ENCODE measurements at places on chromosomes 1 and 21. TPM values are rescaled to one million over a fixed set of nuclear protein-coding genes. Genes with fewer than 3 reads are reported as not detected.

- DNase-seq, result peak; percentile 60
Measured at GRCh38 chr1:43414634-43415223, 25.0 kb downstream of the SZT2 start.

GRCh38 chr1:56199061-56199460, 380.3 kb downstream of the PLPP3 start:
- no peak for DNase-seq

GRCh38 chr1:180144659-180145357, 9.9 kb upstream of the QSOX1 start:
- DNase-seq, result no peak

LCE1A gene
- total RNA-seq, result not detected

TAS1R1 gene
- not detected for total RNA-seq

DNA sequence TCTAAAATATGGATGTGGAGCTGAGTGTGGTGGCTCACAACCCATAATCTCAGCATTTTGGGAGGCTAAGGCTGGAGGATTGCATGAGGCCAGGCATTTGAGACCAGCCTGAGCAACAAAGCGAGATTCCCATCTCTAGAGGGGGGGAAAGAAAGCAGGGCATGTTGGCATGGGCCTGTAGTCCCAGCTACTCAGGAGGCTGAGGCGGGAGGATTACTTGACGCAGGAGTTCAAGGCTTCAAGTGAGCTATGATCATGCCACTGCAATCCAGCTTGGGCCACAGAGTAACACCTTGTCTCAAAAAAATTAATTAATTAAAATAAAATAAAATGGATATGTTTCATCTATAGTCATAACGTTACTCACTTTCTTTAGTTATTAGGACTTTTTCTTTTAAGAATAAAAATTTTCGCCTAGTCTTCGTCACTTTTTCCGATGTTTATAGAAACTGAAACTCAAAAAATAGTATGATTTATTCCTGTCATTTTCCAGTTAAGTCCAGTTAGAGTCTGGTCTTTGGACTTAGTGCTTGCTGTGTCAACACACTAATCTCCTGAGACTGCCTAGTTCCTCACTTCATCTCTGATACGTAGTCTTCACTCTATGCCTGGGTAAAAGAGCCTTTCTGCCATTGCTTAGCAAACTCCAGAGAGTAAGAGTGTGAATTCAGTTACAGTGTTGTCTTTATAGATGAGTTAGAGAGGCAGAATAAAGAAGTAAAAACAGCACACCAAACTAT, 28.0 kb downstream of the IARS2 start:
- no peak for DNase-seq

DNA sequence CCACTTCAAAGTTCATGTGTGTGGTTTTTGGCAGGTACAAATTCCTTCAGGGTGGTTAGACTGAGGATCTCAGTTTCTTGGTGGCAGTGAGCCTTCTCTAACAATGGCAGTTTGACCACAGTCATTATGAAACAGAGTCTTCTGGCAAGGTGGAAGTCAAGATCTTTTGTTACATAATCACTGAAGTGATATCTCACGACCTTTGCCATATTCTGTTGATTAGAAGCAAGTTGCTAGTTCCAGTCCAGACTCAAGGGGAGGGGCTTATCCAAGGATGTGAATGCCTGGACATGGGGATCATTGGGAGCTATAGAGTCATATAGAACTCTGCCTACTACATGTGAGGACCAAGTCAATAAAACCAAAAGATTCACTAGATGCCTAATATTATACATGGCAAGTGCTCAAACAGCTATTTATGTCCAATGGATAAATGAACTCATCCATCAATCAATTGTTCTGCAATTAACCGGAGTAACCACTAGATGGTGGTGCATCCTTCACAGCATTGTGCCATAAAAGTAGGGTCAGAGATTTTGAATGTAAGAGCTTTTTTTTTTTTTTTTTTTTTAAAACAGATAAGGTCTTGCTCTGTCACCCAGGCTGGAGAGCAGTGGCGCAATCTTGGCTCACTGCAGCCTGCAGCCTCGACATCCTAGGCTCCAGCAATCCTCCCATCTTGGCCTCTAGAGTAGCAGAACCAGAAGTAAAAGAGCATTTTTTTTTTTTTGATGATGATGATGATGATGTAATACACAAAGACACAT, 131.9 kb downstream of the CRB1 start:
- peak; percentile 62 for DNase-seq

PCSK9 gene
- total RNA-seq, result 0.11 TPM

SPOCD1 gene
- total RNA-seq, result 43.0 TPM

DNA sequence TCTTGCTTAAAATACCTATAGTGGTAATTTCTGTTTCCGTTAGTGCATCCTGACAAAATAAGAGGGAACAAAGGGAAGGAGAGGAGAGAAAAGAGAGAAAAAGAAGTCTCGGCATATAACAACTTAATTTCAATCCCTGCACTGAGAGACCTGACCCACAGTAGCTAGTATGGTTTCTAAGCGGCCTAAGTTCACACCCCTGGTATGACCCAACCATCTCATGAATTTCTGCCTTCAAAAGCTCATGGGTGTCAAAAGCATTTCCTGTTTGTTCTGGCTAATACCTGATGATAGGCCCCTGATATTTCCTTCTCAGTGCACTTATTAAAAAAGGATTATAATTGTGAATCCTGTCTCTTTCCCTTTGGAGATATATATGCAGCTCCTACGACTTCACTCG, 32.1 kb upstream of the RGS1 start:
- DNase-seq, result no peak

- no peak for DNase-seq
Measured at GRCh38 chr1:59266180-59266926, 30.5 kb upstream of the FGGY start.

SYCP1 gene
- not detected for total RNA-seq

DNA sequence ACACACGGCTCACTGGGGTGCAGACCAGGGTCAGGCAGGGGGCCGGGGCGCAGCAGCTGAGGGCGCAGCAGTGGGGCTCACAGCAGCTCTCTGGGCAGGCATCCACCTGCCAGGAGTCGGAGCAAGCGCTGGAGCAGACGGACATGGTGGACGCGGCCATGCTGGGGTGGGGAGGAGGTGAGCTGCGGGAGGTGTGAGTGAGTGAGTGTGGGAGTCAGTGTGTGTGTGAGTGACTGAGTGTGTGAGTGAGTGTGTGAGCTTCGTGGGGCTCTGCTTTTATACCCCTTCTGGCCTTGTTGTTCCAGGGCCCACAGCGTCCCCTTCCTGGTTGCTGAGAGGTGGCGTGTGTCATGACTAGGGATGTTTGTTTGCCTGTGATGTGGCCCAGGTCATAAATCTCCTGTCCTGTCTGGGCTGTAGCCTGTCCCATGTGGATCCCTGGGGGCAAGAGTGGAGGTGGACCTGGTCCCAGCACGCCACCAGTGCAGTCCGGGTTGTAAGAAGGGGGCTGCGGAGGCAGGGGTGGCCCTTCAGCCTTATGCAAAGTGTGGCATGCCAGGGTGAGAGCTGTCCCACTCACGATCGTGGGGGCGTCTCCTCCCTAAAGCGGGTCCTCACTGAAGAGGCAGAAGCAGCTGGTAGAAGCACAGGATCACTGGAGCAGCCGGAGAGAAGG, at the start of gene KRTAP10-1:
TSS of gene KRTAP10-1 (minus strand) at position 205 of the 676 bp plus-strand sequence. CDS start at position 160, 45 bp downstream.
- no peak for DNase-seq

DNA sequence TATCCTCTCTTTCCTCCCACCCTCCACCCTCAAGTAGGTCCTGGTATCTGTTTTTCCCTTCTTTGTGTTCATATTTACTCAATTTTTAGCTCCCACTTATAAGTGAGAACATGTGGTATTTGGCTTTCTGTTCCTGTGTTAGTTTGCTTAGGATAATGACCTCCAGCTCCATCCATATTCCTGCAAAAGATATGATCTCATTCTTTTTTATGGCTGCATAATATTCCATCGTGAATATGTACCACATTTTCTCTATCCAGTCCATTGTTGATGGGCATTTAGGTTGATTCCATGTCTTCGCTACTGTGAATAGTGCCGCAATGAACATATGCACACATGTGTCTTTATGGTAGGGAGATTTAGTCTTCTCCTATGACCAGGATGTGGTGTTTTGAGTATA, 14.5 kb downstream of the OLIG2 start:
- no peak for DNase-seq

DNASE2B gene
- total RNA-seq, result not detected

GRCh38 chr1:172215006-172215405, 205.5 kb upstream of the C1orf105 start:
- no peak for DNase-seq

AMY1A gene
- not detected for total RNA-seq

KCND3 gene
- 0.13 TPM for total RNA-seq

RALGPS2 gene
- 49.6 TPM for total RNA-seq

DNA sequence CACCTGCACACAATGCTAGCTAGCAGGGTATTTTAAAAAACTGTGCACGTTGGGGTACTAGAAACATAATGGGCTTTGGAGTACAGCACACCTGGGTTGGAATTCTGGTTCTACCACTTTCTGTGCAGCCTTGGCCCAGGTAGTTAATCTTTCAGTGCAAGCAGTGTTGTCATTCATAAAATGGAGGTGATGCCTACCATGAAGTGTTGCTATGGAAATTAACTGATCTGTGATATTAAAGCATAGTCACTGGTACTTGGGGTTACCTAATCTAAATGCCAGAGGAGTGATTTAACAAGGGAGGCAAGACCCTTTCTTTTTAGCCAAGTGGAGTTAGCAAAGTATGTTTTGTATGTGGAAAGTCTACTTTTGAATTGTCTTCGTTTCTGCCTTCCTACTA, 18.0 kb downstream of the ATP1B1 start:
- DNase-seq, result no peak

ASTN1 gene
- not detected for total RNA-seq

DNA sequence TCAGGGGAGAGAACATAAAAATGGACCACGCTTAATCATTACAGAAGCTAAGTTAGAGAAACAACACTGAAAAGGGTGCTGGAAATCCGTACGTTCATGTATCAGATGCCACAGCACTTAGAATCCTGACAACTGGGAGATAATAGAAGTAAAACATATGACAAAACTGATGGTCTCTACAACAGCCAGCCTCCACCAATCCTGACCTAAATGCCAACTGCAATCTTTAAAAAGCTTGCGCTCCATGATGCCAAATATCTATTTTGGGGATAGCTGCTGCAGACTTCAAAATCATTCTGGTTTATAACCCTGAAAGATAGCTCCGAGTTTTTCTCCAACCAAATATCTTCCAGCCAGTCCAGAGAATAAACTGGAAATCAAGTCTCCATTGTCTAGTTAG, 178.3 kb downstream of the RERE start:
- no peak for DNase-seq

GRCh38 chr21:45415188-45415942, 10.4 kb downstream of the COL18A1 start:
- no peak for DNase-seq

- DNase-seq, result peak; percentile 82
Measured at GRCh38 chr1:25805863-25806225, 5.9 kb downstream of the SELENON start.

SPRR2G gene
- total RNA-seq, result not detected

DNA sequence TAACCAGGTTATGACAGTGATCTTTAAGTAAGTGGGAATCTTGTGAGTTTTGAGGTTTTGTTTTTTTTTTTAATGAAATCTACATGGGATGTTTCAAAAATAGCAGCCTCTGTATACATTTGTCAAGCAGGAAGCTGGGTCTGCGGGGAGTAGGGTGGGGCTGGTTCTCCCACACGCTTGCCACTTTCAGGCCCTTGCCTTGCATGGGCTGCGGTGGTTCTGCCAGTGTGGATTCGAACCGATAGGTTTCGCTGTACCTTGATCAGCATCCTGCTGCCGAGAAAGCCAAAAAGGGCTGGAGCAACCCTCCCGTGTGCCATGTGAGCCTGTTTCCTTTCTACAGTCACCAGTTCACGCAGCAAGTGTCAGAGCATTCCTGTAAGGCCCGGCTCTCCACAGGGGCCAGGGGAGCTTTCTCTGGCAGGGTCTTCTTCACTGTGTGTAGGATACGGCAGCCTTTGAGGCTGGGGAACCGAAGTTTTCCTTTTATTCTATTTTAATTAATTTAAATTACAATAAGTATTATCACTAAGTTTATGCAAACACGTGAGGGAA, 79.2 kb upstream of the SAMD11 start:
- no peak for DNase-seq

ALX3 gene
- total RNA-seq, result not detected

HES3 gene
- not detected for total RNA-seq

MRAP gene
- total RNA-seq, result not detected

DNA sequence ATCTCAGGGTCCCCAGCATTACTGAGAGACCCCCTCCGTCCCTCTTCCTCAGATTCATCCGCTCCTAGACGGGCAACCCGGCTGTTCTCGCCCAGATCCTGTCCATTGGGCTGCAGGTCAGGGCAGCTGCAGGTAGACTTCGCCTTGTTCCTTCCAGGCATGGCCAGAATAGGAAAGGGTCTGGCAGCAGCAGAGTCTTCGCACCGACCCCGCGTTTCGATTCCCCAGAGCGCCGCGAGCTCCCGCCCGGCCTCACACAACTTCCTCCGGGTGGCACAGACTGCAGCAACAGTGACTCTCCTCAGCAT, 265 bp downstream of the NRDC start:
- no peak for DNase-seq
